Stromal cell of bone marrow (primary cell): ENCODE measurements at places on chromosomes 11 and 22.

- no peak for DNase-seq
These were observed 3.7 kb downstream of the CTSC start for GRCh38 chr11:88333862-88334261.

GRCh38 chr11:534396-535209, 773 bp downstream of the HRAS start:
- no peak for DNase-seq

DNA sequence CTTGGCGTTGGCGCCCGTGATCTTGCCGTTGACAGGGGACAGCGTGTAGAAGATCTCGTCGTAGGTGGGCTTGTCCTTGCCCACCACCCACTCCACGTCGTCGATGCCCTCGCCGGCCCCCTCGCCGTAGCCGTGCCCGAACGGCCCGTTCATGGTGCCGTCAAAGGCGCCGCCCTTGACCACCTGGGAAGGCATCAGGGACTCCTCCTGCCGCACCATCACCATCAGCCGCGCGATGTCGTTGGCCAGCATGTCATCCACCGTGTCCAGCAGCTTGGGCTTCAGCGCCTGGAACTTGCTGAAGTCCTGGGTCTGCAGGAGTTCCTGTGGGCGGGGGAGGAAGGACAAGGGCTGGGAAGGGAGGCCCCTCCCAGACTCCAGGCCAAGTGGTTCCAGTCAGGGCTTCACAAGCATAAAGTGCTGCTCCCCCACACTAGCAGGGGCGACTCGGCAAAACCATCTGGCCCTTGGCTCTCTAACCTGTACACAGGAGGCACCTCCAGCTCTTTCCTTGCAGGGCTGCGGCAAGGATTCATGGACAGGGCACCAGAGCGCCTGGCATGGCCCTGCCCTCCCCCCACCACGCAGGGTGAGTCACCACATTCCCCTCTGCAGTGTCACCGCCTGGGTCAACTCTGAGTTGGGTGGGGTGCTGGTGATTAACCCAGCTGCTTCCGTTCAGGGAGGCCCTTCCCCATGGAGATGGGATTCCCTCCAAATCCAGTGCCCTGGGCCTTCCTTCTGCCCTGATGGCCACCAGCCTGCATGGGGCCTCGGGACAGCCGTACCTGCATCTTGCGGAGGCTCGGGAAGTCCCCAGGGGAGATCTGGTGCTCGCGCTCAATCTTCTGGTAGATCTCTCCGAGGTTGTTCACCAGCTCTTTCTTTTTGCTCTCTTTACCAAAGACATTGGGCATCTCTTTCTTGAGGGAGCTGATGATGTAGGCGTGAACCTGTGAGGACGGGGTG, 10.4 kb upstream of the CDC42BPG start:
- DNase-seq = peak; percentile 88

GRCh38 chr11:14361951-14362350, 3.0 kb upstream of the RRAS2 start:
- no peak for DNase-seq

DNA sequence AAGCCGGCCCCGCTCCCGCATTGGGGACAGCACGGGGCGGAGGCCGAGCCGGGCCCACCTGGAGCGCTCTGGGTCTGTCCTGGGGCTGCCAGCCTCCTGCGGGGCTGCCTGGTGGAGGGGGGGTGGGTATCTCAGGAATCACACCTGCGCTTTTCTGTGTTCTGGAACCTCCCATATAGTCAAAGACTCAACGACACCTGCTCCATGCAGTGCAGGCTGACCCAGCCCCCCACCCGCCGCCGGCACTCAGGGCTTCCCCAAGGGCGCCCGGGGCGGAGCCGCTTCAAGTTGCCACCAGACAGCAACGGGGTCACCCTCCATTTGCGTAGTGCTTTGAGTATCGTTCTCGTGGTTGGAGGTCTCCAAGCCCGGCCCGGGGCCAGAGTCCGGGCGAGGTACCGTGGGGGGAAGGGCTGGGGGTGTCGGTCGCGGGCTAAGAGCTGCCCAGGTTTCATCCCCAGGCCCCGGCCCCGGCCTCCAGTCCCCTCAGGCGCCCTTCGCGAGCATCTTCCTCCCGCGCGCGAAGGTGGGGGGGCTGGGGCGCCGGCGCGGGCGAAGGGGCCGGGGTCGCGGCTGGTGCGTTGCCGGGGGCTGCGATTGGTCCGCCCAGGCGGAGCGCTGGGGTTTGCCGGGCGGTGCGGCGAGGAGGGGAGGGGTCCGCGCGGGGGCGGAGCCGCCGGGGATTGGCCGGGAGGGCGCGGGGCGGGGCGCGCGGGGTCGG, 6.6 kb downstream of the TSPAN4 start:
- DNase-seq = no peak

DNA sequence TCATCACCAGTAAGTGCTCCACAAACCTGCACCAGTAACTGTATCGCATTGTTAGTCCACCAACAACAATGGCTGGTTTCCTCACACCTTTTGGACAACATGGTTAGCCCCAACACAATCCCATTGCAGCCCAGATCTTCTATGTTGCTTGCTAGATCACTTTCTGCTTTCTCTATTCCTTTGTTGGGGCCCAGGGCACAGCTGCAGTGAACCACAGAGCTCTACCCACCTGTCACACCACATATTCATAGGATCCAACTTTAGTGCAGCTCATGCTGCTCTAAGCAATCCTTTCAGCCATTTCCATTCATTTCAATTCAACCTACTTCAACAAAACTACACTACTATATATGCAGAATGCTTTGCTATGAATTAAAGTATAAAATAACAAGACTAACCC, 364.3 kb downstream of the DCDC1 start:
- DNase-seq = no peak

- DNase-seq = peak; percentile 84
These were observed 23.6 kb downstream of the ADM start for GRCh38 chr11:10328314-10329098.

- no peak for DNase-seq
These were observed 9.1 kb downstream of the CPT1A start for GRCh38 chr11:68832476-68833181.

- no peak for DNase-seq
These were observed 318.7 kb downstream of the TMEM135 start for GRCh38 chr11:87356428-87356827.

DNA sequence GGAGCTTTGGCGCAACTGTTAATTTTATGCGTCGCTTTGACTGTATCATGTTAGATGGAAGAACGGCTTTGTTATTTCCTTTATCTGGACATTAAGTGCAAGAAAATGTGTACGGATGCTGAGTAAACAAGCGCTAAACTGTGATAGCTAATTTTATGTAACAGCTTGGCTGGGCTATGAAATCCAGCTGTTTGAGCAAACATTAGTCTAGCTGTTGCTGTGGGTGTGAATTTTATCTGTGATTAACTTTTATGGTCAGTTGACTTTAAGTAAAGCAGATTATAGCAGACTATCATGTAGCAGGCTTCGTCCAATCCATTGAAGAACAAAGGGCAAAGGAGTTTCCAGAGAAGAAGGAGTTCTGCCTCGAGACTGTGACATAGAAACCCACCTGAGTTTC, 14.0 kb downstream of the OR8A1 start:
- DNase-seq = no peak

- DNase-seq = peak; percentile 74
These were observed 48.4 kb downstream of the GRAMD1B start for GRCh38 chr11:123478352-123478987.

GRCh38 chr11:63869683-63870082, 30.8 kb downstream of the MARK2 start:
- DNase-seq = no peak

- DNase-seq = no peak
These were observed 114.0 kb downstream of the ZNF280B start for GRCh38 chr22:22394591-22394990.

DNA sequence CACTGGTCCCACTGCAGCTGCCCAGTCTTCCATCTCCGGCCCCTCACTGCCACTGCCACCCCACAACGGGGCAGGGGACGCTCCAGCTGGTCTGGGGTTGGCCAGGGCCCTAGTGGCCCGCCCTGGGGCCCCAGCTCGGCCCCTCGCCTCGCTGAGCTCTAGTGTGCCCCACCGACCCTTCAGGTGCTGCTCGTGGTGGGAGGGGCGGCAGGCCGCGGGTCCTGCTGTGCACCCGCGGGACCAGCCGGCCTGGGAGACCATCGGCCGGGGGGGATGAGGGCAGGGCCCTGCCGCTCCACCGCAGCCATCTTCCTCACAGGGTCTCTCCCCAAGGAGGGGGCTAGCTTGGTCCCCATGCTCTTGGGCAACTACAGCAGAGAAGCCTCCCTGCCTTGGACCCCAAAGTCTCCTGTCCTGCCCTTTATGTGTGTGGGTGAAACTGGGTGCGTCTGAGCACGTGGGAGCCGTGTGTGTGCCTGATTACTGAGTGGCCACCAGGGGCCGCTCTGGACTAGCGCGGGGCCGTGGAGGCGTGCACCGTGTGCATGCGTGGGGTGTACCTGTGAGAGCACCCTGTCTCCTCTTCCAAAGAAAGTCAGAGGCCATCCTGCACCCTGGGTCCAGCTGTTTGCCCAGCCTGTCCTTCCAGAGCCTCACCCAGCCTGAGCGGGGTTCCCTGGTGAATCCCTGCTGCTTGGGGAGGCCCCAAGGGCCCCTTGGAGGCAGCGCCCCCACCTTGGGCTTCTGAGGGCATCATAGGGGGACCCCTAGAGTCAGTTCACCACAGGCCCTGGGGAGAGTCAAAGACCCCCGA, 6.0 kb upstream of the ACR start:
- peak; percentile 8 for DNase-seq

- DNase-seq = no peak
These were observed 8.4 kb upstream of the SLC2A11 start for GRCh38 chr22:23849009-23850006.

DNA sequence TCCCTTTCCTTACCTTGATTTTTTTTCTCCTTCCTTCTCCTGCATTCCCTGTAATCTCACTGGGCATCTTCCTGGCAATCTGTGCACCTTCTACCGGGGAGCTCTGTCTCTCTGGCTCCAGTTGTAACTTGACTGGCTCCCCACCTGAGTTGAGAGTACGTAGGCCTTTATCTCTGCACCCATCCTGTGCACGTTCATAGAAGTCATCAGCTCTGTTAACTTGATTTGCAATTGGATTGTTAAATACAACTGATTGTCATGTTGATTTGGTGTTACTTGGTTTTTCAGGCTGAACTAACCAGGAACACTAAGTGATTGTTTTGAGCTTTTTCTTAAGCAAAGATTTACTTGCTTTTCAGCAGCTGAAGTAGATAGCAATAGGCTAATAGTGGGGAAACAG, 11.8 kb downstream of the SWAP70 start:
- no peak for DNase-seq
